Activated CD8-positive, alpha-beta memory T cell treated with anti-CD3 and anti-CD28 coated beads, Interleukin-2, amount 50 U/mL, for 4 hours (primary cell): ENCODE measurements at places on chromosomes 11 and 22.

DNA sequence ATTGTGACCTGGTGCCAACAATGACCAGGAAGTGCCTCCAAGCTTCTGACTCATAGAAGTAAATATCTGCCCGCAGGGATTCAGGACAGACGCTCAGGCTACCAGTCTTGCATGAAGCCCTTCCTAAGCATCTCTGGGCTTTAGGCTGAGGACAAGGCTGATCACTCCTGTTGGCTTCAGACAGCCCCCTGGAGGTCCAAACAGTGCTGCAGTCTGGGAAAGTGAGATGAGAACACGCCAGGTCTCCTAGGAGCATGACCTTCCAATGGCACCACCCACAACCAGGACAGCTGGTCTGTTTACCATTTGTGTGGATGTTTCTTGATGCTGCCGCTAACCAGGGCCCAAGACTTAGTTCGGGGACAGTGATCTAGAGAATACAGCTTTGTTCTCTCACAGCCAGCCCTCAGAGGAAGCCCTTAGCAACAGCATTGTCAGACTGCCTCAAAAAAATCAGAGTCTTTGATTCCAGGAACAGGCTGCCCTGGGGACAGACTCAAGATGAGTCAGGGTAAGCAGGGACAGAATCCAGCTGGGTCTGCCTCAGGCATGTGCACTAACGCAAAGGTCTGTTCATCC is 111.2 kb downstream of the ZNF280B start:
- DNase-seq = no peak

- DNase-seq = no peak
Observed at GRCh38 chr22:49372530-49373288, 455.0 kb downstream of the BRD1 start.

- DNase-seq = no peak
Observed at GRCh38 chr11:67571443-67571842, 12.2 kb upstream of the GSTP1 start.

DNA sequence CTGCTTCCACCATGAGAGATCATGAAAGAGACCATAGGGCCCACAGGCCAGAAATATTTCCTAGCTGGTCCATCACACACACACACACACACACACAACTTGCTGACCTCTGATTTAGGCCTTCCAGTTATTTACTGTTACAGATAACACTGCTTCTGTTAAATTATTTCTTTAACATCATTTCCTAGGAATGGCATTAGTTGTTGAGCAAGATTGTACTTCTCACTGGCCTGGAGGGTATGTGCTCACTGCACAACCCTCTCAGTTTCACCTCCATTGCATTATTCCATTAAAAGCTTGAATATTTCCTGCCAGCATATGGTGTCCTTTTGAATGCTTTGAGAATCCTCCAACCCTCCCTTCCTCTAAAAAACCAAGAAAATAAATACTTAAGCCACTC is 104.4 kb downstream of the MICAL2 start:
- no peak for DNase-seq

DNA sequence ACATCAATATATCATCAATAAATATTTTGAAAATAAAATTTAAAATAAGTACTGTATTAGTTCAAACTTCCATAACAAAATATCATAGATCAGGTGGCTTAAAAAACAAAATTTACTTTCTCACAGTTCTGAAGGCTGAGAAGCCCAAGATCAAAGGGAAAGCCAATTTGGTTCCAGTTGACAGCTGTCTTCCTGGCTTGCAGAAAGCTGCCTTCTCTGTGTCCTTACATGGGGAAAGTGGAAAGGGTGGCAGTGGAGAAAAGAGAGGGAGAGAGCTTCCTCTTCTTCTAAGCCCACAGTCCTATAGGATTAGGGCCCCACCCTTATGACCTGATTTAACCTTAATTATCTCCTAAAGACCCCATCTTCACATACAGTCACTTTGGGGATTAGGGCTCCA is 51.2 kb upstream of the MYOD1 start:
- DNase-seq = no peak

- peak; percentile 8 for DNase-seq
Observed at GRCh38 chr22:23064381-23065068, 5.8 kb upstream of the GNAZ start.

DNA sequence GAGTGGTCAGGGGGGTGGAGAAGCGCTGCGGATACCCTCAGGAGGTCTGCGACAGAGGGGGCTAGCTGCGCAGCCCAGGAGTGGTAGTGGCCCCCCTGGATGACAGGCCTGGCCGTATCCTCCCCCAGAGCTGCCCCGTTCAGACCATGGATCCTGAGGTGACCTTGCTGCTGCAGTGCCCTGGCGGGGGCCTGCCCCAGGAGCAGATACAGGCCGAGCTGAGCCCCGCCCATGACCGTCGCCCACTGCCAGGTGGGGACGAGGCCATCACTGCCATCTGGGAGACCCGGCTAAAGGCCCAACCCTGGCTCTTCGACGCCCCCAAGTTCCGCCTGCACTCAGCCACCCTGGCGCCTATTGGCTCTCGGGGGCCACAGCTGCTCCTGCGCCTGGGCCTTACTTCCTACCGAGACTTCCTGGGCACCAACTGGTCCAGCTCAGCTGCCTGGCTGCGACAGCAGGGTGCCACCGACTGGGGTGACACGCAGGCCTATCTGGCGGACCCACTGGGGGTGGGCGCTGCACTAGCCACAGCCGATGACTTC is 505 bp downstream of the NUDT22 start:
- DNase-seq = peak; percentile 53

- DNase-seq = no peak
Observed at GRCh38 chr11:45436118-45436517, 150.0 kb upstream of the SYT13 start.

DNA sequence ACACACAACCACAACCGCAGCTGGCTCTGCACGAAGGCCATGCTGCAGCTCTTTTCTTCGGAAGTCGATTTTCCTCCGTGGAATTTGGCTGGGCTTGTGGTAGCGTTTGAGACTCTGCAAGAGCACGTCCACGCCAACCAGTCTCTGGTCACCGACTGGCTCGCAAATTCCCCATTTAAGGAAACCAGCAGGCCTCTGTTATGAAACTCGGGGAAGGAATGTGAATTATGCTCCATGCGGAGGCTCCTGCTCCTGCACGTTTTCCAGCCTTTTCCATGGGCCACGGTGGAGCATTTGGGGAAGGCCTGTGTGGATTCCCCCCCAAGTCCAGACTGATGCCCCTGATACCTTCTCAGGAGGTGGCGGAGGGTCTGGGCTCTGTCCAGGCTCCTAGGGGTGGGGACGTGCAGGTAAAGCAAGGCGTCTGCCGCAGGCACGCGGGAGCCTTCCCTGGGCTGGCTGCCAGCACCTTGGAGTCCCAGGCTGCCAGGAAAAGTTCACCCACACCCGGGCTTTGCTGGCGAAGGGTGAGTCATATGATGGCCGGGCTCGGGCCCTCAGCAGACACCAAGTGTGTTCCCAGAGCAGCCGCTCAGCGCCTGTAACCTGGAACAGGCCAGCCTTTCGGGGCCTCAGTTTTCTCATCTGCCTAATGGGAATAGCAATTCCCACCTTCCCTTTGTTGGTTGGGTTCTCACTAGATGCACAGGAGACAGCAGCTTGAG is 41.9 kb downstream of the LRP5 start:
- DNase-seq = no peak

DNA sequence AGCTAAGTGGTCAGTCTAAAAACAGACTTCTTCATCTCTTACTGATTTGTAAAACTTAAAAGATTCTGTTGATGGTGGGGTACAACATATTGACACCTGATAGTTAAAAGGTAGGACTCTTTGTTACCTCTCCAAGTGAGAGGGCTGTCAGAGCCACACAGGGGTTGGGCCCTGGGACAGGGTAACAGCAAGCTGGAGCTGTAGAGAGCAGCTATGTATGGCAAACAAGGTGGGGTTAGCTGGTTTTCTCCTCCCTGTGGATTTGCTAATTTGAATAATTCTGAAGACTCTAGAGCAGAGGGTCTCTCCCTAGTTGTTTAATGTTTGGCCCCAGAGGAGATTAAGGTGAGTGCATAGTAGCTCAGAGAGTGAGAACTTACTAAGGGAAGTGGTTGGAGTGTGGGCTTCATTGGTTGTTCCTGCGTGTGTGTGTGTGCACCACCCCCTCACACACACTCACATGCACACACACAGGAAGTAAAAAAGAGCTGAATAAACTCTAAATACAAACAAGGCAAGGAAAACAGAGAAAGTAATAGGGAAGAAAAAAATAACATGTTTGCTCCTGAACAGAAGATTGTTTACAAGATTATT is 9.2 kb upstream of the GAS2 start:
- DNase-seq = no peak

DNA sequence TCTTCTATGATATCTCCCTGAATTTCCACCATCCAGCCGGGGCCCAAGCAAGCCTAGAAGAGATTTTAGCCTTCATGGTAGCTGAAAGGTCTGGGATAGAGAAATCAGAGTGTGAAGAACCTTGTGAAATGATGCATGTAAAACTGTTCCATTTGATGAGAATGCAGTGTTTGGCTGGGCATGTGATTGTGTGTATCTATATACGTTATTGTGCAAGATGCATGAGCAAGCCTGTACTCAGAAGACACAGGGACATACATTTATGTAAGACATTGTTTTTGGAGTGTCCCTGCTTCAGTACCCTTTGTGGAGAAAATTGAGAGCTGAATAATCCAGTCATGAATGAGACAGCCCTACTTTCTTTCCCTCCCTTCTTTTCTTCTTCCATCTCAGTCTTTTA is 15.2 kb upstream of the OR52K2 start:
- no peak for DNase-seq

DNA sequence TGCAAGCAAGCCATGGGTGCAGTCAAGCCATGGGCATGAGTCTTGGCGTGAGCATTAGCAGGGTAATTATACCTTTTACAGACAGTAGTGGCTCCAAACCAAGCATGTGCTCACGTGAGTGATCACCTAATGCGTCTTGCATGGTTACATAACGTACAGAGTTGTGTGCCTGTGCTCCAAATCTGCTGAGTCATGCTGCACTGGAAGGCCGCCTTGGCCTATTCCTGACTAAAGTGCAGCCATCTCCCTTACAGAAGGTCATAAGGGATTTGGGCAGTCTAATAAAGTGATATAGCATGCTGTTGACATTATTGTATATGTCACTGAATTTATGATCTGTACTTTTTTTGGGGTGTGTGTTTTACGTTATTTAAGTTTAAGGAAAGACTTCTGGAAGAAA is 102.4 kb downstream of the ARHGAP42 start:
- no peak for DNase-seq

DNA sequence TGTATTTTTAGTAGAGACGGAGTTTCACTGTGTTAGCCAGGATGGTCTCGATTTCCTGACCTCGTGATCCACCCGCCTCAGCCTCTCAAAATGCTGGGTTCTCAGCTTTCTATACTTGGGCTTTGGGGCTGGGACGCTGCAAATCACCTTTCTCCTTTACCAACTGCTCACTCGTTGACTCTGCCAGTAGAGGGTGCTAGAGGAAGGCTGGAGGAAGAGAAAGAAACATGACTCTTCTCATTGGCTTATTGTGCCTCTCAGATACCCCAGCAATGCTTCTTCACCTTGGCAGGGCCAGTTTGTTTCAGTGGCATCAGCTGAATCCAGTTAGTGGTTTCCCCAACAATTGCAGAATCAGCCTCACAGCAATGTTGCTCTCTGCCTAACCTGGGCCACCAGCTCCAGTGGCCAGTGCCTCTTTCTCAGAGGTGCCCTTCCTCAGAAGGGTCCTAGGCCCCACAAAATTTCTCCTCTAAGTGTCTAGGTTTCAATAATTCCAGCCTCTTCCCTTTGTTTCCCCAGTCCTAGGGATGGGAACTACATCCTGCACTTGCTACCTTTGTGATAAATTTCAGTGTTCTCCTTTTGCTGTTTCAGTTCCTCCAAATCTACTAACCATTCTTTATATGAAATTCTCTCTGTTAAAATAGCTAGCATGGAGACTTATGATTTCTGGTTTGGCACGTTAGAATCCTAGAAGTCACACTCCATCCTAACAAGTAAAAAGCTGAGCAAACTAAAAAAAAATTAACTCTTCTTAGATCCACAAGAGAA is 71.5 kb upstream of the VSTM5 start:
- no peak for DNase-seq

- no peak for DNase-seq
Observed at GRCh38 chr11:8062781-8063257, 18.2 kb upstream of the TUB start.

DNA sequence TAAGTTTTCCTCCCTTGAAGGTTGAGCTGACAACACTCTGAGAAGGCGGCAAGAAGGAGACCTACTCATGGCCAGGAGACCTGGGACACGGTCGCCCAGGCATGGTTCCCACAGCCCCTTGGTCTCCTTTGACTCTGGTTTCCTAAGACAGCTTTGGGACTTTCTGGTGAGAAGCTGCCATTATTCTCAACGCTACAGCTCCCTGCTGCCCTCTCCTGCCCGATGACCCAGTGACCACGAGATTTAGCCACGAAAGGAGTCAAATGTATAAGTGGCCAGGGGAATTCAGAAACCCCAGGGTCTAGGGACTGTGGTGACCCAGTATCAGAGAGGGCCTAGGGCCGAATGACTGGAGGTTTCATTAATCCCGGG is 699 bp upstream of the SDF2L1 start:
- no peak for DNase-seq

DNA sequence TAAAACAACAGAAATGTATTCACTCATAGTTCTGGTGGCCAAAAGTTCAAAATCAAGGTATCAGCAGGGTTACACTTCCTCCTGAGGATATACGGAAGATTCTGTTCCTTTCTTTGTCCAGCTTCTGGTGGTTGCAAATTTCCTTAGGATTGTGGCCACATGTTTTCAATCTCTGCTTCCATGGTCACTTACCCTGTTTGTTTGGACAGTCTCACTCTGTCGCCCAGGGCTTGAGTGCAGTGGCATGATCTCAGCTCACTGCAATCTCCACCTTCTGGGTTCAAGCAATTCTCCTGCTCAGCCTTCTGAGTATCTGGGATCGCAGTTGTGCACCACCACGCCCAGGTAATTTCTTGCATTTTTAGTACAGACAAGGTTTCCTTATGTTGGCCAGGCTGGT is 534.3 kb downstream of the KCNA4 start:
- DNase-seq = no peak

DNA sequence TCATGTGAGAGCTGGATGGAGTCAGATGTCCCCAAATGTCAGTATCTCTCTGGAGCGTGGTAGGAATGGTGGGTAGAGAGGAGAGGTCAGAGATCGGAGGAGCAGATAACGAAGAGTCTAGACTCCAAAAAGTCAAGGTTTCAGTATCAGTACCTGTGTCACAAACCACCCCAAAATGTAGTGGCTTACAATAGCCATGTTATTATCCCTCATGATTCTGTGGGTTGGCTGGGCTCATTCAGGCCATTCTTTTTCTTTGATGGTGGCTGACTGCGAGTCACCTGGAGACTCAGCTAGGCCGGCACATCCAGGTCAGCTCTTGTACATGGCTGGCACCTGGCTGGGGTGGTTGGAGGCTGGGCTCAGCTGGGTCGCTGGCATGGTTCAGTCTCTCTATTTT is 7.3 kb upstream of the SSTR3 start:
- DNase-seq = no peak

GRCh38 chr11:76436020-76436419 is 8.8 kb upstream of the EMSY start:
- DNase-seq = no peak

GRCh38 chr11:32109592-32109991 is 18.7 kb downstream of the RCN1 start:
- DNase-seq = no peak

- DNase-seq = peak; percentile 82
Observed at GRCh38 chr22:42070517-42071422, at the start of gene NAGA. Gene NAGA, minus strand, starts transcription at chr22:42070812. Its CDS starts 515 bp downstream, at chr22:42070297.

DNA sequence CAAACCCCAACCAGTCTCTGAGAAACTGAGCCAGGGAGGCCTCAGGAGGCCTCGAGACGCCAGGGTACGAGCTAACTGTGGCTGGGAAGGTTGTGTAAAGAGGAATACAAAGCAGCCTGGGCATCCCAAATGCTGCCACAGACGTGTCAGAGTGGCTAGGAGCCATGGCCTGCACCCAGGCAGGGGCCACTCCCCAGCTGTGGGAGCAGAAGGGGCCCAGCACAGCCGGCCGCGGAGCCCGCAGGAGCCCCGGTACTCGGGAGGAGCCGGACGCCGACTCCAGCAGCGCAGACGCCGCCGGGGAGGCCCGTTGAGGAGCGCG is 349.8 kb upstream of the B3GAT1 start:
- DNase-seq = no peak
